ENCODE measurements at places on chromosomes 7 and 10. TPM values are rescaled to one million over a fixed set of nuclear protein-coding genes. Genes with fewer than 3 reads are reported as not detected.

DNA sequence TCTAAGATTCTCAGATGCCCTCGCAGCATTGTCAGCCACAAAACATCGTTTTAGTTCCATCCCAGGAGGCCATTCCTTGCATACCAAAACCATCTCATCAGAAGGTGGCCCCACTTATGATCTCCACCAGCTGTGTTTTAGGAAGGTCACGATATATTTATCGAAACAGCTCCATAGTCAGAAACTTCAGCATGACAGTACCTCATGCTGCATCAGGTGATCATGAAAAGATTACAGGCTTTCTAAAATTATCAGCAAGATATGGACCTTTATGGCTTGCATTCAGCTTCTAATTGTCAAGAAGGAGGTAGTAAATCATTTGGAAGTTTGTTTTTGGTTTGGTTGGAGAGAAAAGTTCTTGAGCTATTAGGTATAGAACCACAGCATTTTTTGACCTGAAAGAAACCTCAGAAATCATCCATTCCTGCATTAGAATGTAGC, 20.0 kb downstream of the JAZF1 start:
- peak; percentile 70 for DNase-seq

The C10orf90 gene
- 0.57 TPM for total RNA-seq

The HOXA13 gene
- 4.7 TPM for total RNA-seq

GRCh38 chr10:79044036-79044632, 24.6 kb upstream of the ZMIZ1 start:
- no peak for DNase-seq

- DNase-seq, result peak; percentile 96
Measured at GRCh38 chr10:25493122-25493893, 318.5 kb downstream of the GPR158 start.

The FAM25A gene
- not detected for total RNA-seq

- DNase-seq, result peak; percentile 100
Measured at GRCh38 chr7:44735403-44736165, 13.1 kb upstream of the ZMIZ2 start.

- DNase-seq, result peak; percentile 66
Measured at GRCh38 chr7:101953248-101953819, 135.9 kb downstream of the CUX1 start.

DNA sequence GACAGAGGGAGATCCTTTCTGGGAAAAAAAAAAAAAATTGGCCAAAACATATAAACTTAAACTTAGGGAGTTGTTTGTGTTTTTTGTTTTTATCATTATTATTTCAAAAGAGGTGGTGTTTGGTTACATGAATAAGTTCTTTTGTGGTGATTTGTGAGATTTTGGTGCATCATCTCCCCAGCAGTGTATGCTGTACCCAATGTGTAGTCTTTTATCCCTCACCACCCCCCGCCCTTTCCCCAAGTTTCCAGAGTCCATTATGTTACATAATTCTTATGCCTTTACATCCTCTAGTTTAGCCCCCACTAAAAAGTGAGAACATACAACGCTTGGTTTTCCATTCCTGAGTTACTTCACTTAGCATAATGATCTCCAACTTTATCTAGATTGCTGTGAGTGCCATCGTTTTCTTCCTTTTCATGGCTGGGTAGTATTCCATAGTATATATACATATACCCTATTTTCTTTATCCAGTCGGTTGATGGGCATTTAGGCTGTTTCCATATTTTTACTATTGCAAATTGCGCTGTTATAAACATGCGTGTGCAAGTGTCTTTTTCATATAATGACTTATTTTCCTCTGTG, 148.1 kb upstream of the ZNF92 start:
- DNase-seq, result no peak

GRCh38 chr10:59133841-59134593, 42.4 kb upstream of the PHYHIPL start:
- DNase-seq, result no peak

The ITGB8 gene
- 17.8 TPM for total RNA-seq

GRCh38 chr7:66844552-66845378, 76.3 kb upstream of the TMEM248 start:
- DNase-seq, result peak; percentile 97

The CCDC146 gene
- total RNA-seq, result 1.2 TPM

DNA sequence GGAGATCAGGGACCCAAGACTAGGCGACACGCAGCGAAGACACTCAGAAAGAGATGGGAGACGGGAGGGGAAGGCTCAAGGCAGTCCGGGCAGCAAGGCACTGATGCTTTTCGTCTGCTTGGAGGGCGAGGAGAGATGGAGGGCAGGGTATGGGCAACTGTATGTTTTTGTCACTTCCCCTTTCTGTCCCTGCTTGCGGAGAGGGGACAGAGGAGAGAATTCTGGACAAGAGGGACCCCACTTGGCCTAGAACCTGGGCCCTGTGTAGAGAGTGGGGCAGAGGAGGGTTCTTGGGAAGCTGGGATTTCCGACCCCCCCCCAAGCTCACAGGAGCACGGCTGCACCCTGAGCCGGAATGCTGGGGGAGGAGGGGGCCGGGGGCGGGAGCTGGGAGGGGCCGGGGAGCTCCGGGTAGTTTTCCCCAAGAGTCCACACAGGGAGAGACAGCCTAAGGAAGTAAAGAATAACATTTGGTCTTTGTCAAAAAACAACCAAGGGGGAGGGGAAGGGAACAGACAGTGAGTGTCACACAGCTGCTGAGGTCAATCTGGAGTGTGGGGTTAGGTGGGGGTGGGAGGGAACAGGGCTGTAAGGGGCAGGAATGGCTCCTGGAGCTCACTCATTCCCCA, 1.8 kb downstream of the LRCH4 start:
- no peak for DNase-seq

DNA sequence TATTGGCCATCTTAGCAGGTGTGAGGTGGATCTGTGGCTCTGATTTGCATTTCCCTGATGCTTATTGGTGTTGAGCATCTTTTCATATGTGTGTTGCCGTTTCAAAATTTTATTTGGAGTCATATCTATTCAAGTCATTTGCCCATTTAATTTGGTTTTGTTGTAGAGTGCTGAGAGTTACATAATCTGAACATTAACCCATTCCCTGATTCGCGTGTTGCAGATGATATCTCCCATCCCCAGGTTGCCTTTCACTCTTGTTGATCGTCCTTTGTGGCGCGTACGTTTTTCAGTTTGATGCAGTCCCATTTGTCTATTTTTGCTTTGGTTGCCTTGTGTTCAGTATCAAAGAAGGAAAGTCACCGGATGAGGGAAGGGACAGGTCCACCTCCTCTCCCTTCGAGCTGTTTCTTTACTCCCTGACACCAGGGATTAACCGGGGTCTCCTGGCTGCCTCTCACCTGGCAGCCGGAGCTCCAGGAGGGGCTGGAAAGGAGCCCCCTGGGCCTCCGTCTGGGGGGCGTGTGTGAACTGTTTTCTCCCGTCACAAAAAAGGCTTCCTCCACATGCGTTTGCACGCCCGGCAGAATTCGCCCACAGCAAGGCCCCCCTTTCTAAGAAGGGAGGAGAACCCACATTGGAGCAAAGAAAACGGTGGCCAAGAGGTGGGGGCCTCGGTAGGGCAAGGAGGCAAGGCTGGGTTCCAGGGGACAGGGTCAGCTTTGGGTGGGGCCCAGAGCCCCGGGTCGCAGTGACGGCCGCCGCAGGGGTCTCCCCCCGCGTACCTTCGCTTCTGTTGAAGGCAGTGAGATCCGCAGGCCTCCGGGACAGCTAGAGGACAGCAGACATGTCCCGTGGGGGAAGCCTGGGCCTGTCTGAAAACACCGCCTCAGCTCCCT, 8.3 kb downstream of the MNX1 start:
- DNase-seq, result no peak

- no peak for DNase-seq
Measured at GRCh38 chr7:124570558-124570957, 195.0 kb downstream of the GPR37 start.

DNA sequence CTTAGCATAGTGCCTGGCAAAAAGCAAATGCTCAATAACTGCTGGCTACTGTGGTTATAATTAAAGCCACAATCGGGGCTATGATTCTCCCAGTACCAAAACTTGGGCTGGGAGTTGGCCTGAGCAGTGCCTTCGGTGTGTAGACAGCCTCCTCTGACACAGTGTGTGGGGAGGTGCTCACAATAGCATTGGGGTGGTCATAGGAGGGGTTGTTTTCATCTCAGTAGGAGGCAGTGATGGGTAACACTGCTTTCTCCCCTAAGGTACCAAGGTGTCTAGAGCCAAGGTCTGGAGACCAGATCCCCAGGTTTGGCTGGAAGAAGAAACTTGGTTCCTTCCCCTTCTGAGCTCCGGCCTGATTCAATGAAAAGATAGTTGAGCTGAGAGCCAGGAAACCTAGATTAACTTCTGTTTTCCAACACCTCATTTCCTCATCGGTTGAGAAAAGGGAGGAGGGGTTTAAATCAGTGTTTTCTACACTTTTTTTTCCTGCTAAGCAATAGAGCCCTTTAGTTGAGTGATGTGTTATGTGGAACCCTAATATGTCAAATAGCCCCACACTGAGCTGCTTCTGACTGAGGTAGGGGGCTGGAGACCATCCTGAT, 68.2 kb downstream of the LRMDA start:
- DNase-seq, result no peak

- no peak for DNase-seq
Measured at GRCh38 chr10:33781606-33782395, 447.3 kb upstream of the NRP1 start.

DNA sequence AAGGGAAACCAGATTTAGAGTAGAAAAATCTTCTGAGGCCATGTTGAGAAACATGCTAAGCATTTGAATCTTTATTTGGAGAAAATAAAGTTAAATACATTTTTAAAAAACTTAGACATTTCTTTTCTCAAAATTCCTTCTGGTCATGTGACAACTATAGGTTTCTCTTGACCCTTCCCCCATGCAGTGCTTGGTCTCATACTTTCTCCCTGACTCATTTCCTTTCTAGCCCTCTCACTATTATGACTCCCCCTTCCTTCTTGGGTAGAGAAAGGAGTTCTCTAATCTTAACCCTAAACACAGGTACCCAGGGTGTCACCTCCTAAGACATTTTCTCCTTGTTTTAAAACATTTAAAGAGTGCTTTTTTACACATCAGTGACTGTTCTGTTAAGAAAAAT, 179.5 kb upstream of the TMEM106B start:
- DNase-seq, result peak; percentile 93

DNA sequence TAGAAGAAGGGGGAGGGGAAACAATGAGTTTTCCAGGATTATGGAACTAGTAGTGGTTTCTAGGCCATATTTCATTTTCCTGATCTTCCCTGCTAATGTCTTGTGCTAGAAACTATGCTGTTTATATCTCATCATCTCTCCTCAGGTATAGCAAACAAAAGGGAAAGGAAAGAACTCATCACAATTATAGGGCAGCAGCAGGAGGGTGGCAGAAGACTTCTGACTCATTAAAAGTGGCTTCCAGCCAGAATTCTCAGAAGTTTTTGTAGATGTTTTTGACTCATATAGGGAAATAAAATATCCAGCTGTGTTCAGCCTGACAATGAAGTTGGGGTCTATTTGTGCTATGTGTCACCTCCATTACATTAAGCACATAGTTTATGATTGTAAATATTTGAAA, 6.5 kb downstream of the AHR start:
- DNase-seq, result peak; percentile 97

DNA sequence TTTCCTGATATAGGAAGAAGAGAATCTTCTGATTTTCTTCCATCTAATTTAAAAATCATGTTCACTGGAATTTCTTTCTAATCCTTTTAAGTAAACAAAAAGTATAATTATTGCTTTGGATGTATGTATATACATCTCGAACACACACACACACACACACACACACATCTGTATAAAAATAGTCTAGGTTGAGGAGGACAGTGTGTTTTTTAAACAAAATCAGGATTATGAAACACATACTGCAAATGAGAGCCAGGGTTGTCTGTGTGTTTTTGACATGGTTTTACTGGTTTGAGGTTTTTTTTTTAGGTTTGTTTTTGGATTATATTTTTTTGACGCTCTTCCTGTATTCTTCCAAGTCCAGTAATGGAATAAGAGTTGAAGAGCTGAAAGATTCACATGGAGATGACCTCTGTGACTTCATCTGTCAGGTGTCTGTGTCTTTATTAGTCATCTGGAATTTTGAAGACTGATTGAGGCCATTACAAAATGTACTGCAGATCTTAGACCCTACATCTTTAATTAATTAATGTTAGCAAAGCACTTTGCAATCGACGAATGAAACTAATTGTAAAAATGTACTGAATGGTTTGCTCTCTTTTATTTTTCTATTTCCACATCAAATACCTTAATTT, 237.1 kb downstream of the SUGCT start:
- no peak for DNase-seq

The EIF4EBP2 gene
- total RNA-seq, result 30.2 TPM

The ERLIN1 gene
- 63.0 TPM for total RNA-seq
